ENCODE measurements at places on chromosomes 7 and 10.

DNA sequence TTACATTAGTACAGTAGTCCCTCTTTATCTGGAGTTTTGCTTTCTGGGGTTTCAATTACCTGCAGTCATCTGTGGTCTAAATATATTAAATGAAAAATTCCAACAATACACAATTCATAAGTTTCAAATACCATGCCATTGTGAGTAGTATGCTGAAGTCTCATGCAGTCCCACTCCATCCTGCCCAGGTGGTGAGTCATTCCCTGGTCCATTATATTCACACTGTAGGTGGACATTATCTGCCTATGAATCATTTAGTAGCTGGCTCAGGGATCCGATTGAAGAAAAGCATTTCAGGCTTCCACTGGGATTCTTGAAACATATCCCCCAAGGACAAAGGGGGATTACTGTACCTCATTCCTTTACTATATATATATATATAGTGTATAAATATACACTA is 298.2 kb upstream of the GALNT17 start:
- DNase-seq = no peak

- DNase-seq = no peak
These were observed 27.1 kb upstream of the SAR1A start for GRCh38 chr10:70197235-70197945.

DNA sequence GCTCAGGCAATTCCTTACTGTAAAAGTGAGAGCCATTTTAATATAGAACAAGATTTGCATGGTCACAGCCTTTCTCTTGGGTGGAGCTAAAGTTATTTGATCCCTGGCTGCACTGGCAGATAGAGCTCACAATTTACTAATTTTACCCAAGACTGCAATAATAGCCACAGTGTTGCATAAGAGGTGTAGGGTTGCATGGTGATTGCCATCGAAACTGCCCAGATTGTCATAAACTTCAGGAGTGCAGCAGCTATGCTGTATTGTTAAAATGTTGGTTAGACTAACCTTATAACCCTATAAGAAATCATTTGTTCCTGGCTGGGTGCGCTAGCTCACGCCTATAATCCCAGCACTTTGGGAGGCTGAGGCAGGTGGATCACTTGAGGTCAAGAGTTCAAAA is 50.0 kb downstream of the VCL start:
- no peak for DNase-seq

GRCh38 chr7:98651760-98652159 is 34.7 kb downstream of the NPTX2 start:
- DNase-seq = no peak

- no peak for DNase-seq
These were observed 21.7 kb upstream of the ADRB1 start for GRCh38 chr10:114021717-114022680.

DNA sequence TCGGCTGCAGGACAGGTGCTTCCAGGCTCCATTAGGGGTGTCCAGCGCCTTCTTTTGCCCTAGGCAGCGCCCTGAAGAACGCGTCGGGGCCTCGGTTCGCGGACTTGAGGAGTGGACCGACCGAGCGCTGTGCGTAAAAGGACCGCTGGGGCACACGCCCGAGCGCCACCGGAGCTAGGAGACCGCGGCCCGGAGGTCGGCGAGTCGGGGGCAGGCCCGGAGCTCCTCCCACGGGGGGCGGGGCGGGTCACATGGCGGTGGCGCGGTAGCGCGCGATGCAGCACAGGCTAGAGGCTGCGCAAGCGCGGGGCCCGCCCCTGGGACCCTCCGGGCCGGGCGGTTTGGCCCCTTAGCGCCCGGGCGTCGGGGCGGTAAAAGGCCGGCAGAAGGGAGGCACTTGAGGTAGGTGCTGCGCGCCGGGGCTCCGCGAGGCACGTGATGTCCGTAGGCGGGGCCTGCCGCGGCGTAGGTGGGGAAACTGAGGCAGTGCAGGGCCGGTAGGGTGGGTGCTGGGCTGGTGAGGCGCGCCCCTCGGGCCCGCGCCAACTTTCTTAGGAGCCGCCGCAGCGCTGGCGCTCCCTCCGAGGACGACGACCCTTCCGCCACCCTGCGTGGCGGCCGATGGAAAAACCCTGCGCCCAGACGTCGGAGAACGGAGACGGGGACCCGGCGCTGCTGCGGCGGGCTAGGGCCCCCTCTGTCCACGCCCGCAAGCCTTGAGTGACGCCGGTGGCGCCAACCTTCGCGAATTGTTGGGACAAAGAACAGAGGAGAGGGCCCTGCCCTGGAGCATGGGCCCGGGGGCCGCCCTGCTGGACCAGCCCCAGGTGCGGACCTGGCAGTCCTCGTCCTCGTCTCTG is at the start of gene PRXL2A:
TSS of gene PRXL2A (plus strand) at position 310 of the 860 bp plus-strand sequence. CDS start 11,917 bp downstream, outside the sequence.
- DNase-seq = peak; percentile 89

GRCh38 chr7:133887459-133887858 is 239.7 kb upstream of the LRGUK start:
- no peak for DNase-seq

DNA sequence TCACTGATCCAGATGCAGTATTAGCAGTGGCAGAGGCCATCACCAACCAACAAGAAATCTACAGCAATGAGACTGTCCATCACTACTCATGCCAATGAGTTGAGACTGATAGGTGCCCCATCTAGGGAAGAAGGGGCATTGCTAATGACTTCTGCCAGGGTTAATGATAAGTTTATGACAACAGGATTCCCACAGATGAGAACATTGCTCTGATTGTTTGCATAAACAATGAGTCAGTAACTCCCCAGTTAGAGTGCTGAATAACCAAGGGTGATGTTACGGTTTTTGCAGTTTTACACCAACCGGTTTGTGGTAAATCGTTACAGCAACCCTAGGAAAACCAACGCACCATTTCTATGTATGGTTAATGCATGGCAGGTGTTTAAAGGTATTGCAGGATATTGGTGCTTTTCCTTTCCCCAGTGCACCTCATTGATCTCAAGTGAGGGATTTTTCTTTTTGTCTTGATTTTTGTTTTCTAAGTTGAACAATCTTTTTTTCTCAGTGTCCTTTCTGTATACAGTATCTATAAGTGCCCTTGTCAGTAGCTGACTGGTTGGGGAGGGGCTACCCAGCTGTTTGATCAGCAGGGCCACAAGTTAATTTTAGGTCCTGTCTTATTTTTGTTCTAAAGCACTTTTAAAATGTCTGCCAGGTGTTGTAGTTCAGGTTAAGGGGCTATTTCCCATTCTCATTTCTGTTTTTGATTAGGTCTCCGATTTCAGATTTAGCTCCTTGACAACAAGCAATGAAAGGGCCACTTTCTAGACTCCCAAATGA is 3.9 kb upstream of the CSGALNACT2 start:
- DNase-seq = no peak

GRCh38 chr10:130301021-130301892 is 165.1 kb downstream of the GLRX3 start:
- peak; percentile 85 for DNase-seq

DNA sequence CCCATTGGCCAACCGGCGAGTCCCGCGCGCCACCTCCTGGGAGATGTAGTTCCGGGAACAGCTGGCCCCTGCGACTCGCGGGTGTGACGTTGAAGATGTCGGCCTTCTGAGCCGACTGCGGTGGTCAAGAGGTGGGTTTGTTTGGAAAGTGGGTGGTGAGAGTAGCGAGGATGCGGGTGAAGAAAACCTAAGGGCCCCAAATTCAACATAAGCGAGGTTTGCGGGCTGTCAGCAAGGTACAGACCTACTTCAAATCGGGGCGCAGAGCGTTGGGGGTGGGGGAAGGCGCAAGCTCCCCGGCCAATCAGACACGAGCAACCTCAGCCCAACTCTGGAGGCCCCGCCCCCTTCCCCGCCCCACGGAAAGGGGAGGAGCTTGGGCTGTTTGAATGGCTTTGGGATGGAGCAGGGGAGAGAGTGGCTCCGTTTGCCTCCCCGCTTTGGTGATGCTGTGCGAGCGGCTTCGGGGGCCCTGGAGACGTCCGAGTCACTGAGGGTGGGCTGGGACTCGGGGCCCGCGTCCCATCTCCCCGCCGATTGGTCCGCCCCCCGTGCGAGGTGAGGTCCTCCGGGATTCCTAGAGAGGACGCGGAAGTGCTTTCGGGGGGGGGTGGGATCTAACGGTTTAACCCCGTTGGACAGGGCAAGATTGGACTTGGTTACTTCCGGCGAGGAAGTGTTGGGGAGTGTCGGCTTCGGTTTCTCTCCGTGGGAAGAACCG is at the start of gene ZKSCAN5:
TSS of gene ZKSCAN5 (plus strand) at position 60 of the 721 bp plus-strand sequence. CDS start 1,383 bp downstream, outside the sequence.
- DNase-seq = peak; percentile 98

- DNase-seq = no peak
These were observed 91.4 kb downstream of the CCDC71L start for GRCh38 chr7:106569500-106569929.

DNA sequence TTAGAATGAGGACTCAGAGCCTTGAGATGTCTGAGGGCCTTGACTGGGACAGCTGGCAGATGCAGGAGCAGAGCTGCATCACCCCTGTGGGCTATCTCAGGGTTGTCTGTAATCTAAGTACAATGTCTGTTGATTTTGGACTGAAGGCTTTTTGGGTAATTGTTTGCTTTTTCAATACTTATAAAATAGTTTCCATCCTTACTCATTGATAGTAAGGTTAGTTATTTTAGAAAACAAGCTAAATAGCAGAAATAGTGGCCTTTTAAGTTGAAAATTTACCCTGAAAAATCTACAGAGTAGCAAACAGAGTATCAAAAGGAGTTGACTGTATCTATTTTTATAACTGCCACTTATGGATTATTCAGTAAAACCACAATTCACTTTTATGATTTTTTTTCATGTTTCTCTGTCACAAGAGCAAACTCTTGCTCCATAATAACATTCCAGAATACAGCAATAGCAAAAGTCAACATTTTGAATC is 179.7 kb downstream of the CFTR start:
- no peak for DNase-seq

- no peak for DNase-seq
These were observed 453.2 kb upstream of the GALNT17 start for GRCh38 chr7:70678621-70679251.

- DNase-seq = no peak
These were observed 37.6 kb downstream of the GRM8 start for GRCh38 chr7:127214956-127215718.

- DNase-seq = no peak
These were observed 87.1 kb upstream of the AFAP1L2 start for GRCh38 chr10:114491419-114491818.
